CD4-positive, alpha-beta T cell treated with Interleukin-2 at 100 ng/mL for 4 hours (primary cell): ENCODE measurements at places on chromosomes 12 and 14.

GRCh38 chr14:60317609-60318008 lies 68.6 kb downstream of the PPM1A start:
- no peak for DNase-seq

GRCh38 chr12:32588604-32589003 lies 90.5 kb upstream of the DNM1L start:
- DNase-seq, result no peak

DNA sequence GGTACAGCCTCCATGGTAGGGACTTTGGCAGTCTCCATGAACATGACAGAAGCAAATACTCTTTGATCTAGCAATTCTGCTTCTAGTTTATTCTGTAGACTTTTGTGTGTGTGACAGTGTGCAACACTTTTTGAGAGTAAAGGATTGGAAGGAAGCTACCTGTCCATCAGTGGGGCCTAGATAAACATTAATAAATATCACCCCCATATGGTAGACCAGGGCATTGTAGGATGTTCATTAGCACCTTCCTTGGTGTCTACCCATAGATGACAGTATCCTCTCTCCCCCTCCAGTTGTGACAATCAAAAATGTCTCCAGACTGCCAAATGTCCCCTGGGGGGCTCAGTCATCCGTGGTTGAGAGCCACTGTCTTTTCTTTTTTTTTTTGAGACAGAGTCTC lies 10.8 kb downstream of the SNRNP35 start:
- peak; percentile 53 for DNase-seq

DNA sequence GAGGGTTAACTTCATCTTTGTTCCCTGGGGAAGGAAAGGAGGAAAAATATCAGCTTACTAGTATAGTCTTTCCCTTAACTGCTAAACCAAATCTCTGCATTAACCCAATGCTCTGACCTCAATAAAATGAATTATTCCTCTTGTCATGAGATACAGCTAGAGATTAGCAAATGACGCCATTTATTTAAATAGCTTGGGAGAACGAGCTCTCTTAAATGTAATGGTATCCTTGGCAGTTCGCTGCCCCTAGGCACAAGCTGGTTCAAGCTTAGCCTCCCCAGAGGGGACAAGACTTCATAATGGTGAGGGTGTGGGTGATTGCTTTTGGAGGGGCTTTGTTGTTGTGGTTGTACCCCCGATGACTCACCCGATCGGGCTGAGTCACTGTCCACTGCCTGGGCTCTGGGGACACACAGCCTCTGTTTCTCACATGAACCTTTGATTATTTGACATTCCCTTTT lies 19.6 kb downstream of the FNTB start:
- no peak for DNase-seq

- no peak for DNase-seq
Measured at GRCh38 chr12:111904446-111904975, 62.5 kb downstream of the MAPKAPK5 start.

- no peak for DNase-seq
Measured at GRCh38 chr14:54267172-54267571, 129.6 kb upstream of the CDKN3 start.

DNA sequence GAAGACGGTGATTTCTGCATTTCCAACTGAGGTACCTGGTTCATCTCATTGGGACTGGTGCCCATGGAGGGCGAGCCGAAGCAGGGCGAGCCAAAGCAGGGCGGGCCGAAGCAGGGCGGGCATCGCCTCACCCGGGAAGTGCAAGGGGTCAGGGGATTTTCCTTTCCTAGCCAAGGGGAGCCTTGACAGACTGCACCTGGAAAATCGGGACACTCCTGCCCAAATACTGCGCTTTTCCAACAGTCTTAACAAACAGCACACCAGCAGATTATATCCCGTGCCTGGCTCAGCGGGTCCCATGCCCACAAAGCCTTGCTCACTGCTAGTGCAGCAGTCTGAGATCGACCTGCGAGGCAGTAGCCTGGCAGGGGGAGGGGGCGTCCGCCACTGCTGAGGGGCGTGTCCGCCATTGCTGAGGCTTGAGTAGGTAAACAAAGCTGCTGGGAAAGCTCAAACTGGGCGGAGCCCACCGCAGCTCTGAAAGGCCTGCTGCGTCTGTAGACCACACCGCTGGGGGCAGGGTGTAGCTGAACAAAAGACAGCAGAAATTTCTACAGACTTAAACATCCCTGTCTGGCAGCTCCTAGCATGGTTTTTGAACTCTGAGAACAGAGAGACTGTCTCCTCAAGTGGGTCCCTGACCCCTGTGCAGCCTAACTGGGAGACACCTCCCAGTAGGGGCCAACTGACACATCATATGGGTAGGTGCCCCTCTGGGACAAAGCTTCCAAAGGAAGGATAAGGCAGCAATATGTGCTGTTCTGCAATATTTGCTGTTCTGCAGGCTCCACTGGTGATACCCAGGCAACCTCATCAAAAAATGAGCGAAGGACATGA lies 77.2 kb downstream of the BAZ1A start:
- no peak for DNase-seq

DNA sequence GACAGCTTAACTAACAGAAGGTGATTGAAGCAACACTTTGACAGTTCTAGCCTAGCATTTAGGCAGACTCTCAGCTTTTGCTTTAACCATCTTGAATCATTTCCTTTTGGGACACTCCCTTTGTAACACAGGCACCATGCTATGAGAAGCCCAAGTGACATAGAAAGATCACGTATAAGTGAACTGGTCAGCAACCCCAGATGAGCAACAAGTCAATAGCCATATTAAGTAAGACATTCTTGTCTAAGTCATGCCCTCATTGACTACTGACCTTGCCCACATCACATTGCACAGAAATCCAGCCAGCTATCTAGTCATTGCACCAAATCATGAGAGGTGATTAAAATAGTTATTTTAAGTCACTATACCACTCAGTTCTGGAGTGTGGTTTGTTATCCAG lies 476.8 kb downstream of the TRHDE start:
- no peak for DNase-seq

GRCh38 chr14:44914849-44915248 lies 46.9 kb downstream of the KLHL28 start:
- no peak for DNase-seq

DNA sequence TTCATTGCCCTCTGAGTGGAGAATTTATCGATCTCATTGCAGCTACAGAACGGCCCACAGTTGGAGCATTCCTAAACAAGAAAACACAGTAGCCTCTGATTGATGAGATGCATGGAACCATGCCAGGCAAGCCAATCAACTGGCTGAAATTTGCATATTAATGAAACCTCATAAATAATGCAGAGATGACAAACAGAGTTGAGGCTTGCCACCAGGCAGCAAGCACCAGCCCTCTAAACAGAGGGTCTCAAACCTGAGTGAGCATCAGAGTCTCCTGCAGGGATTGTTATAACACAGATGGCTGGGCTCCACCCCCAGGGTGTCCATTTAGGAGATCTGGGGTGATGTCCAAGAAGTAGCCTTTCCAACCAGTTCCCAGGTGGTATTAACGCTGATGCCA lies 60.9 kb upstream of the CMKLR1 start:
- DNase-seq, result no peak

GRCh38 chr12:92879698-92880322 lies 49.3 kb downstream of the EEA1 start:
- DNase-seq, result no peak

GRCh38 chr12:104263580-104264358 lies 39.8 kb upstream of the EID3 start:
- no peak for DNase-seq

DNA sequence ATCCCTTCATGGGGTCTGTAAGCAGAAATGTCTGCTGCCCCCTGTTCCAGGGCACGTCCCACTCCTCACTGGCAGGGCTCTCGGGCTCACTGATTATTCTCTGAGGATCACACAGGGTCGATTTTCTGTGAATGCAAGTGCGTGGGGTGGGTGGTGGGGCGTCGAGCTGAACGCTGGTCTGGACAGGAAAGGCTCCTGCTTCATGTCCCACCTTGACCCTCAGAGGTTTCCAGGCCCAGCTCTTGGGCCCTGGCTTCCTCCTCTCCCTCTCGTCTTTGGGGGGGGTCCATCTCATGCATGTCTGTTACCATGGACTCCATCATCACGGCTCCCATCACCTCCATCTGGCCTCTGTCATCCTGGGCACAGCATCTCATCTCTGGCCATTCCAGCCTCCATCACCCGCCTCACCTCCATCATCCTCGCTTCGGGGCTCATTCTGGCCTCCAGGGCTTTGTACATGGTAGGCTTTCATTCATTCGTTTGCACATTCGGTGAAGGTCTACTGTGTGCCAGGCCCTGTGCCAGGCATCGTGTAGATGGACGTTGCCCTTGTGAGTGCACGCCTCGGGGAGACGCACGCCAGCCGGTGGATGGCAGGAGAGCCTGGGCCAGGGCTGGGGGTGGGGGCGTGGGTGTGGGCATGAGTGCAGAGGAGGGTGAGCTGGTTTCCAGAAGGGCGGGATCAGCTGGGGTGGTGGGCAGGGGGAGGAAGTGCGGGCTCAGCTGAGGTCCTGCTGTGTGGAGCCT lies 34.7 kb downstream of the RTL1 start:
- DNase-seq, result no peak
